Skin of body (tissue), 3 donors: ENCODE measurements at places on chromosomes 16 and 17. TPM values are rescaled to one million over a fixed set of nuclear protein-coding genes. Genes with fewer than 3 reads are reported as not detected.

DNA sequence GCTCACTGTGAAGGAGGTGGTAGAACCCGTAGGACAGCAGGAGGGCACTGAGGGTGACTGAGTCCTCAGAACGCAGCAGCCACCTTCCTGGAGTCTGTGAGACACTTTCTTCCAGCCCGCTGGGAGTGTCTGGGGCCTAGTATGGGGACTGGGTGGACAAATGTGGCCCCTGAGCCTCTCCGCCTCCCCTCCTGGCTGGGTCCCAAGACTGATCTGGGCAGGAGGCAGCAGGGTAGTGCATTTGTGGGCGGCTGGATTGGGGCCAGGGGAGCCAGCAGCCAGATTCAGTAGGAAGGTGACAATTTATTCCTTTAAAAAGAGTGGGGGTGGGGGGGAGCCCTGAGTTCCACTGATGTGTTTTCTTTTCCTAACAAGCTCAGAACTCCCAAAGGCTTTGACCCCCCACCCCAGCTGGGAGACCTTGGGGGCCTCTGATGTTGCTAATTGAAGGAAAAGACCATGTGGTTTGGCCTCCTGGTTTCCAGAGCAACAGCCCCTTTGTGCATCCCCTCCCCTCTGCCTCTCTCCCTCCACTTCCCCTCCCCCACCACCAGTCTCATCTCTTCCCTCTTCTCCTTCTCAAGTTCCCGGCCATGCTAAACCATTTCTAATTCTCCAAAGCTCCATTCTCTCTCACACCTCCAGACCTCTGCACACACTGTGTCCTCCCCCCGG lies 4.4 kb downstream of the CLEC19A start:
- DNase-seq: no peak

SPHK1 gene
- total RNA-seq: 4.1 TPM

DNA sequence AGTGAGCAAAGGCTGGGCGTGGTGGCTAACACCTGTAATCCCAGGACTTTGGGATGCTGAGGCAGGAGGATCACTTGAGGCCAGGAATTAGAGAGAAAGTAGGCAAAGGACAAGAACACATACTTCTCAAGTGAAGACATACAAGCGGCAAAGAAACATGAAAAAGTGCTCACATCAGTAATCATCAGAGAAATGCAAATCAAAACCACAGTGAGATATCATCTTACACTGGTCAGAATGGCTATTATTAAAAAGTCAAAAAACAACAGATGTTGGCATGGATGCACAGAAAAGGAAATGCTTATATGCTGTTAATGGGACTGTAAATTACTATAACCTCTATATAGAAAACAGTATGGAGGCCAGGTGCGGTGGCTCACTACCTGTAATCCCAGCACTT lies 12.2 kb upstream of the SLX4 start:
- DNase-seq: no peak

CD300C gene
- total RNA-seq: 0.39 TPM

CLDN9 gene
- total RNA-seq: 0.39 TPM

- no peak for DNase-seq
Observed at GRCh38 chr16:50234771-50235556, 31.4 kb upstream of the ADCY7 start.

- no peak for DNase-seq
Observed at GRCh38 chr16:70658921-70659320, 12.6 kb downstream of the IL34 start.

DNA sequence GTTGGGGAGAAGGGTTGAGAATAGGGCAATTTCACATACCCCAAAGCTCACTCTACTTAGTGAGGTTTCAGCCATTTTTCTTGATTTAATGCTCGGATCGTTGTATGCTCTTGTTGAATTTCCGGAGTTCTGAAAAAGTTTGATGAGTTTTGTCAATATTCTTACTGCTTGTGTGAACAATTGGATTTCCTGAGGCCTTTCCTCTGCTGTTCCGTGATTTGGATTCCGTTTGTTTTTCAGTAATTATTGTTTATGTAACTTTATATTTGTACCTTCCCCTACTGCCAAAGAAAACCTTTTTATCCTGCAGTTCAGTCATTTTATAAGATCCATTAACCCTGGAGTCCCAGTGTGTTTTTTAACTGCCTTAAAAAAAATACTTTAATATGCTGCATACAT lies 62.9 kb downstream of the PHKB start:
- no peak for DNase-seq

KRT20 gene
- total RNA-seq: 0.39 TPM

DNA sequence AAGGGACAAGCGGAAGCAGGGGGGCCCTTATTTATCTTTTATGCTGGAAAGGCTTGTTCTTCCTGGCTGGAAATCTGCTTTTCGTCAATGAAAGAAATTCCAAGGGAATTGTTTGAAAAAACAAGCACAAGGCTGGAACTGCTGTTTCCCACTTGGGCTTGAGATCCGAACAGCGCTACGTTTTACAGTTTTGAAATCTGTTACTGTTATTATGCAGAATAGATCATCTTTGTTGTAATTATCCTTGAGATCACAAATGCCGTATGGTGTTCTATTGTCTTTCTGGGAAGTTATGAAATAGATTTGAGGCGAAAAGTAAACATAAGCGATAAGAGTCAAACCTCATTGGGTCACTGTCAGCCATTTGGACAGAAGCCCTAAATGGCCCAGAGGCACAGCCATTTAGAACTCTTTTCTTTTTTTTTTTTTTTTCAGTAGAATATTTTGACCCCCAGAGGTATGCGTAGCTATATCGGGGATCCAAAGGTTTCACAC lies 223.3 kb downstream of the IRX3 start:
- no peak for DNase-seq

GRCh38 chr17:75778861-75779249 lies 5.8 kb upstream of the UNK start:
- DNase-seq: no peak

TBC1D3 gene
- total RNA-seq: not detected

DNA sequence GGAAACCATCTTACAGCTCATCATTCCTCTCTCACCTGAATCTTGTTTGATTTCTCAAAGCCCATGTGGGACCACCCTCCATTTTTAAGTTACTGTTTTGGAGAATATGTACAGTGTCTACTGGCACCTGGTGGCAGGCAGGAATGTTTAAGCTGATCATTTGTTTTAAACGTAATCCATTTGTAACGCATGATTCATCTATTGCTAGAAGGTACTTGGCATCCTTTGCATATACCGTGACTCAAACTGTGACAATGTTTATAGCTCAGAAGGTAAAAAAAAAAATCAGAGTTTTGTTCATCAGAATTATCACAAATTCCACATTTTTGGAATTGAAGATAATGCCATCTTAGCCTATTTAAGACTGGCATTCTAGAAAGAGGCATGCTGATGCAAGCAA lies 1007.5 kb upstream of the EEF2KMT start:
- no peak for DNase-seq

DNA sequence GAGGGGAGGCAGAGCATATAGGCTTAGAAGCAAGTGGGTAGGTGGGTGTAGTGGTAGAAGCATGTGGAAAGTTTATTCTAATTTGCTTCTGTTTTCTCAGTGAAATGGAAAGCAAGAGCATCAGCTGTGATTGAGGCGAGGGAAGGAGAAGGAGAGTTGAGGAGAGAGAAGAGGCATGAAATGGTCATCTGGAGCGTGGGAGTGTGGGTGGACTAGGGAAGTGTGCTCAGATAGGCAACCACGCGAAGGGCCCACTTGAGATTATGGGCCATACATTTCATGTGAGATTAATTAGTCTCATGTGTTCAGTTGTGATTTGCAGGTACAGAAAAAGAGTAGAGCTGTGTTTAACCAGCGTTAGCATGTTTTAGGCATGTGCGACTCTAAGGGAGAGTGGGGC lies 20.8 kb upstream of the CDC6 start:
- no peak for DNase-seq

GRCh38 chr16:1425616-1426370 lies 5.1 kb upstream of the PERCC1 start:
- no peak for DNase-seq

- DNase-seq: no peak
Observed at GRCh38 chr17:6940186-6940649, 55.6 kb upstream of the ALOX12 start.

GRCh38 chr16:70684146-70685060 lies 1.4 kb downstream of the MTSS2 start:
- DNase-seq: no peak

- no peak for DNase-seq
Observed at GRCh38 chr16:28321700-28322411, 29.5 kb downstream of the SBK1 start.

DNA sequence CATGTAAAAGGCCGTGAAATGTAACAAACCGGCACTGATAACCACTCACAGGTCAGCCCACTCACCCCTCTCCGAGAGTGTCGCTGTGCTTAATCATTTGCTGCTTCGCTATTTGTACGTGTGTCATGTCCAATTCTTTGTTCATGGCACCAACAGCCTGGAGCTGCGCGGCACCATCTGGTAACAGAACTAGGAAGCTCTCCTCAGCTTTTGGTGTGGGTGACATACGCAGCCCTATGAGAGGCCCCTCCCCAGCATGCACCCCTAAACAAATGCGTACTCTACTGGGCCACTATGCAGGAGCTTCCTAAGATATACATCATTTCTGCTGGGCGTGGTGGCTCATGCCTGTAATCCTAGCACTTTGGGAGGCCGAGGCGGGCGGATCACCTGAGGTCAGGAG lies 2.3 kb upstream of the PECAM1 start:
- DNase-seq: no peak
